ENCODE measurements at places on chromosomes 2 and 18.

- DNase-seq: peak; percentile 4
Measured at GRCh38 chr2:143176606-143177005, 47.4 kb downstream of the ARHGAP15 start.

DNA sequence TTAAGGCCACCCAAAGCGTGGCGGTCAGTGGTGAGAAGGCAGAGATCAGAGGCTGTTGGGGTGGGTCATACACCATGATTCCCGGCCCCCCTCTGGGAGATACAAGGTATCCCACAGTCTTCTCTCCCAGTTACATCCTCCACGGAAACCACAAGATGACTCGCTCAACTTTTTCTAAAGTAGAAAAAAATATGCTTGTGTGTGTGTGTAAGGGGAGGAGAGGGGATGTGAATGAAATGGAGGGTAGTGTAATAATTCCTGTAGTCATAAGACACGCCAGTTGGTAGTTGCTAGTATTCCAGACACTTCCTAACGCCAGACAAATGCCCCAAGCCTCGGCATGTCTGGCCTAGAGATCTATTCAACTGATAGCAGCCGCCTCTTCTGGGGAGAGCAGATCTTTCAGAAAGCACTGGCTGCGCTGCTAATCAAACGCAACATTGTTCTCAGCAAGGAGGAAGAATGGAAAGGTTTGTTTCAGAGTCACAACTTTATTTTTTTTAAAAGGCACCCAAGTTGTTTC lies 143.5 kb downstream of the TGIF1 start:
- DNase-seq: no peak

GRCh38 chr2:127942002-127942401 lies 56.2 kb upstream of the AMMECR1L start:
- DNase-seq: no peak

DNA sequence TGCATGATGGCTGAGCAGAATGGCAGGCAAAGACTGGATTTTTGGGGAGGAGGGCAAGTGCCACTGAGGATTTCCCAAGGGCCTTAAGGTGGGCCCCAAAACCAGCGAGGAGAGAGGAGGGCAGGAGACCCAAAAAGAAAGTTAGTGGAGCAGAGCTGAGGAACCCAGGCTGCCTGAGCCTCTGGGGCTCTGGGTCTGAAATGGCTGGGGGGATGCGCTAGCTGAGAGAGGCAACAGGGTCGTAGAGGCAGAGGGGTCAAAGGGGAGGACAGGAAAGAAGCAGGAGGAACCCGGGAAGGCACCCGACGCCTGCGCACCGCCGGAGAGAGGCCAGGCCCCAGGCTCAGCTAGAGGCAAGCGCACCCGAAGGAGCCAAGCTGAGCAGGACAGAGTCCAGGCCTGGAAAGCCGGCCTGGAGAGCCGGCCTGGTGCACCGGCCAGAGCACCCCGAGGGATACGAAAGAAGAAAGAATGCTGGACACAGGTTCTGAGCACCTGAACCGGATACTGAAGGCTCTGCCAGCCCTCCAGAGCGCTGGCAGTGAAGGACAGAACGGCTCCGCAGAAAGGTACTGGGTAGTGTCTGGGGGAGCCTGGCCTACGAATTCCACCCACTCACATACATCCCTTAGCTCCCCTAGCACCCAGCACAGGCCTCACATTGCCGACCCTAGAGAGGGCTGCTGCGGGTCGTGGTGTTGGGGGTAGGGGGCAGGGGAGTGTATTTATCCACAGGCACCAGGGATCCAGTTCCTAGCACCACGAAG lies 39.5 kb upstream of the ATP6V1B1 start:
- DNase-seq: no peak

DNA sequence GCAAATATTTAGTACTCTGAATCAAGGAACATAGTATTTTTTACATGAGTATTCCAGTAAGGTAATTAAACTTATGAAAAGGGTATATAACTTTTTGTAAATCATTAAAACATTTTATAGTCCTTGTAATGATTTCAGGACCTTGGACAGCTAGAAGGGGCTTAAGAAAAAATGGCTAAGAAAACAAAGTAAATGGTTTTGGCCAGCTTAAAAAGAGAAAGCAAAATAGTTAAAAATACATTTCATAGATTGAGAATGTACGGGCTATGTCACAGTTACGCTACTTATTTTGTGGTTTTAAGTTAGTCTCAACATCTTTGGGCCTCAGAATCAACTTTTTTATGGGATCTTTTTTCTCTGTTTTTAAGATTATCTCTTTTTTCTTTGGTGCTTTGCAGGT lies 26.7 kb downstream of the POLI start:
- DNase-seq: no peak

GRCh38 chr2:120371969-120372625 lies 26.2 kb downstream of the INHBB start:
- DNase-seq: no peak

- no peak for DNase-seq
Measured at GRCh38 chr2:201070948-201071478, 458 bp downstream of the HYCC2 start.

- no peak for DNase-seq
Measured at GRCh38 chr2:152920846-152921245, 202.4 kb downstream of the ARL6IP6 start.

- DNase-seq: no peak
Measured at GRCh38 chr2:157315901-157316300, 9.7 kb downstream of the ERMN start.

Measured in activated CD4-positive, alpha-beta T cell treated with anti-CD3 and anti-CD28 coated beads, Interleukin-2, amount 50 U/mL, for 1 hour (primary cell).